D341Med (cell line): ENCODE measurements at places on chromosomes 2 and 18.

GRCh38 chr2:97750017-97750416, 36.6 kb downstream of the ZAP70 start:
- DNase-seq = no peak

DNA sequence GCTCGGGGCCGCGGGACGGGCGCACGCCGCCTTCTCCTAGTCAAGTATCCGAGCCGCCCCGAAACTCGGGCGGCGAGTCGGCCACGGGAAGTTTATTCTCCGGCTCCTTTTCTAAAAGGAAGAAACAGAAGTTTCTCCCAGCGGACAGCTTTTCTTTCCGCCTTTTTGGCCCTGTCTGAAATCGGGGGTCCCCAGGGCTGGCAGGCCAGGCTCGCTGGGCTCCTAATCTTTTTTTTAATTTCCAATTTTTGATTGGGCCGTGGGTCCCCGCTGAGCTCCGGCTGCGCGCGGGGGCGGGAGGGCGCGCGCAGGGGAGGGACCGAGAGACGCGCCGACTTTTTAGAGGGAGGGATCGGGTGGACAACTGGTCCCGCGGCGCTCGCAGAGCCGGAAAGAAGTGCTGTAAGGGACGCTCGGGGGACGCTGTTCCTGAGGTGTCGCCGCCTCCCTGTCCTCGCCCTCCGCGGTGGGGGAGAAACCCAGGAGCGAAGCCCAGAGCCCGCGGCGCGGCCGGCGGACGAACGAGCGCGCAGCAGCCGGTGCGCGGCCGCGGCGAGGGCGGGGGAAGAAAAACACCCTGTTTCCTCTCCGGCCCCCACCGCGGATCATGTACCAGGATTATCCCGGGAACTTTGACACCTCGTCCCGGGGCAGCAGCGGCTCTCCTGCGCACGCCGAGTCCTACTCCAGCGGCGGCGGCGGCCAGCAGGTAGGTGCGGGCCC, 617 bp downstream of the FOSL2 start:
- DNase-seq = peak; percentile 69

- no peak for DNase-seq
Measured at GRCh38 chr2:39550701-39551285, 113.7 kb upstream of the MAP4K3 start.

- DNase-seq = no peak
Measured at GRCh38 chr2:168685600-168686451, 116.6 kb upstream of the NOSTRIN start.

- DNase-seq = no peak
Measured at GRCh38 chr2:180000434-180000833, 6.7 kb downstream of the CWC22 start.

DNA sequence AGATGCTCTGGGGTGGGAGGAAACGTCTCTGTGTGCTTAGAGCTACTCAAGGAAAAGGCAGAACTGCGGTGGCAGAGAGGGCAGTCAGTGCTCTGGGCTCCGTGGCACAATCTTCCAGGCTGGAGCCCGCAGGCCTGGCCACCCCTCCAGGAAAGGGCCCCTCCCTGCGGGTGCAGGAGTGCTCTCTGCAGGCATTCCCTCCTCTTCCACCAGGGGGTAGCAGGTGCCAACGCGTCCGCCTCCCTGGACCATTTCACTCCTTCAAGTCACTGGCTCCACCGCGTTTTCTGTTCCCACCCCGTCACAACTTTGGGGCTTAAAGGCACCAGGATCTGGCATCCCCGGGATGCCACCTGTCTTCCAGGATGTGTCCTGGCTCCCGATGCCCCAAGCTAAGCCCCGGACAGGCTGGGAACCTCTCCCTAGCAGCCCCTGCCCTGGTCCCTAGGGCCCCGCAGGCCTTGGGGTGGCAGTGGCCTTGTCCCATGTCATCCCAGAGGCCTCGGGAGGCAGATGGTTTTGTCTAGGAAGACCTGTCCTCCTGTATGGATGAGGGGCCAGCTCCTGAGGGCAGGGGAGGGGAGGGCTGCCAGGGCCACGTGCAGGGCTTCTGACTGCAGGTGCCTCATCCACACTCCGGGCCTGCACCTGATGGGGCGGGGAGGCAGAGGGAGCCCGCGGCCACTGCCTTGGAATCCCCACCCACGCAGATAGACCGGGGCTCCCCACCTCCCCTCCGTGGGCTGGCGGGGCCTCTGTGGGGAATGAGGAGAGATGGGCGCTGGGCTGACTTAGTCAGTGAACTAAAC, 26.4 kb downstream of the KCNIP3 start:
- DNase-seq = peak; percentile 67

DNA sequence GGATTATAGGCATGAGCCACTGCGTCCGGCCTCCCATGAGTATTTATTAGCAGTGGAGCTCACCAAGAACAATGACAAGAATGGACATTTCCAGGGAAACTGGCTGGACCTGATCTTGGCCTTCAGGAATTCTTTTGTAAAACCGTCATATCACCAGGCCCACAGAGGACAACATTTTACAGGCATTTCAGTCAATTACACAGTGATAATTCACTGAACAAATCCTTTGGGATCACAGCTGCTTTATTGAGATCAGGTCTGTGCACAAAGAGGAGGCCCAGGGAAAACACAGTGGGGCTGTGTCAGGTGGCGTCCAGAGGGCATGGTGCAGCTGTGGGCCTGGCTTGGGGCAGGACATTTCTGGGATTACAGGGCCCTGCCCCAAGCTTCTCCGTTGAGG, 30.1 kb upstream of the GTF2A1L start:
- DNase-seq = no peak

GRCh38 chr2:85718009-85718391, 23.8 kb downstream of the GNLY start:
- no peak for DNase-seq
